ENCODE measurements at places on chromosomes 11 and 22.

- DNase-seq, result no peak
Measured at GRCh38 chr11:6251120-6251733, 8.4 kb upstream of the CCKBR start.

DNA sequence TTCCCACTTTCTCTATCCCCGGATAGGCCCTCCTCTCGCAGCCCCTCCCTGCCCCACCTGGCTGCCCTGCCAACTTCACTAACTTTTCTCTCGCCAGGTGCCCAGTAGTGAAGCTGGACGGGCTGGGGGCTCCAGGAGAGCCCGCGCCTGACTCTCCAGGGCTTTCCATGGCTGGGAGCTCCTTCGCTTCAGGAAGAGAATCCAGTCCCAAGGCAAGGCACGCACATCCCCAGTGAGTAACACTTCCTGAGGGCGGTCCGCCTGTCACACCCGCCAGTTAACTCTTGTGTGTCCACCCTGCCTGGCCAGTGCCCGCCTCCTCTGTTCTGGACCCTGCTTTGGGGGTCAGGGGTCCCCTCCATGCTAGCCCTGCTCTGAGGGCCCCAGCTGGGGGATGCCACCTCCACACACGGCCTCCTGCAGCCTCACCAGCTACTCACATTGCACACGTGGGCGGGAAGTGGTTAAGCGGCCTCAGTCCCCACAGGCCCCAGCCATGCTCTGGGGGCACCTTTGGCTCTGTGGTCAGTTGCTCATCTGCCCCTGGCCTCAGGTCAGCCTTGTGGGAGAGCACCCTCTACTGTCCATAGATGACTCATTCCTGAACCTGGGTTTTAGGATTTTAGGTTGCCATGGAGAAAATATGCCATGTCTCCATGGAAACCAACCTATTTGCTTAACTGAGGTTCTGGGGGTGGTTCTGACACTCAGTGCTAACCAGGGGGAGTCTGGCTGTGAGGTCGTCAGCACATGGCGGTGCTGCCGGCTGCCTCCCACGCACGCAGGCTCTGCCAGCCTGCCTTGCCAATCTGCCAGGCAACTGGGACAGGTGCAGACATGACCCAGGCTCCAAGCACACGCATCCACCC lies at the start of gene RIN1:
TSS of gene RIN1 (minus strand) at position 201 of the 869 bp plus-strand sequence. CDS start at position 169, 32 bp downstream.
- DNase-seq, result no peak

- DNase-seq, result peak; percentile 69
Measured at GRCh38 chr22:22753526-22754267, 109.3 kb downstream of the GGTLC2 start.

DNA sequence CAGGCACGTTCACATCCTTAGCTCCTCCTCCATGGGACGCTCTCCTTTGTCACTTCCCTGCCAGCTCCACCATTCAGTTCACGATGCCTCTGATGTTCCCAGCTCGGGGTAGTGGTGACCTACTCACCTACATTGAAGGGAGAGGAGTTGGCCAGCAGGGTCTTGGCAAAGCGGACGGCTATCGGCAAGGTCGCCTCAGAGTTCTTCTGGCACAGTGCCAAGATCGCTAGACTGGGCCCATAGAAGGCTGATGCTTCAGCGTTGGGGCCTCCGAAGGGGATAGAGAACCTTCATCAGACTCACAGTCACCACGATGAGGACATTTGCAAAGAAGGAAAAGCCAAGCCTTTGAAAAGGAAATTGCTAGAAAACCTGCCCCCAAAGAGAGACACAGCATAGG lies 3.0 kb downstream of the CBLIF start:
- DNase-seq, result no peak

DNA sequence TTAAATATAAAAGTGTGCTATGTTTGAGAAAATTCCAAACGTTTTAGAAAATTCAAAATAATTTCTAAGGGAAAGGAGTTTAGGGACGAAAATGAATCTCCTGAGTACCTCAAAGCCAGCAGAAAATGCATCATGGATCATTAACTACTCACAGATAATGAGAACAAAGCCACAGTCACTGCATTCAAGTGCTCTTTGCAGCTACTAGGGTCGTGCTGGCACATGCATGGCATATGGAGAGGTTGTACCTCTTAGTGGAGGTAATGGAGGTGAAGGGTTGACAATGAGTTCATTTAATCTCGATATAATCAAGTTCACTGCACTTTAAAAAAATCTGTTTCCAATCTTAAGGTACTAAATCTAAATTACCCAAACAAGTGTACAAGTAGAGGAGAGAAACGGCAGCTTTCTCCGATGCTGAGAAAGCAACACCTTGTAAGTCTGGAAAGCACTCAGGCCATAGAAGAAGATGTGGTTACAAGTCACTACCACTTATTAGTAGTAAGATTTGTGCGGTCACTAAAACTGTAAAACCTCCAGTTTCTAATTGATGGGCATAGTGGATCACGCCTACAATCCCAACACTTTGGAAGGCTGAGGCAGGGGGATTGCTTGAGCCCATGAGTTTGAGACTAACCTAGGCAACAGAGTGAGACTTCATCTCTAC lies 261.1 kb upstream of the ANO3 start:
- DNase-seq, result no peak

- DNase-seq, result no peak
Measured at GRCh38 chr11:110903830-110904229, 191.6 kb upstream of the ARHGAP20 start.

GRCh38 chr22:24066865-24067264 lies 55.8 kb downstream of the CABIN1 start:
- DNase-seq, result no peak

GRCh38 chr11:5369789-5370188 lies 13.8 kb upstream of the OR51M1 start:
- DNase-seq, result no peak

GRCh38 chr11:77506857-77507256 lies 33.0 kb upstream of the PAK1 start:
- DNase-seq, result no peak

DNA sequence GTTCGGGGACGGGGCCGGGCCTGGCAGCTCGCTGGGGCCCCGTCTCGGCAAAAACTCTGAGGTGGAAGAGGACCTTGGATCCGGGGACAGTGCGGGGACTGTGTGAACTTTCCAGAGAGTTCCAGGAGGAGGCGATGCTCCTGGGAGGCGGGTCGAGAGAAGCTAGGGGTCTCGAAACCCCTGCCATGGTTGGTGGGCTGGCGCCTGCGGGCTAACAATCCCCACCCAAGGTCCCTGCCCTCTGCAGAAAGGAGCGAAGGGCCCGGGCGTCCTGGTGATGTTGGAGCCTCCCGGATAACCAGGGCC lies 4.7 kb upstream of the GRK2 start:
- no peak for DNase-seq

GRCh38 chr11:106468086-106468485 lies 390.6 kb downstream of the AASDHPPT start:
- no peak for DNase-seq

DNA sequence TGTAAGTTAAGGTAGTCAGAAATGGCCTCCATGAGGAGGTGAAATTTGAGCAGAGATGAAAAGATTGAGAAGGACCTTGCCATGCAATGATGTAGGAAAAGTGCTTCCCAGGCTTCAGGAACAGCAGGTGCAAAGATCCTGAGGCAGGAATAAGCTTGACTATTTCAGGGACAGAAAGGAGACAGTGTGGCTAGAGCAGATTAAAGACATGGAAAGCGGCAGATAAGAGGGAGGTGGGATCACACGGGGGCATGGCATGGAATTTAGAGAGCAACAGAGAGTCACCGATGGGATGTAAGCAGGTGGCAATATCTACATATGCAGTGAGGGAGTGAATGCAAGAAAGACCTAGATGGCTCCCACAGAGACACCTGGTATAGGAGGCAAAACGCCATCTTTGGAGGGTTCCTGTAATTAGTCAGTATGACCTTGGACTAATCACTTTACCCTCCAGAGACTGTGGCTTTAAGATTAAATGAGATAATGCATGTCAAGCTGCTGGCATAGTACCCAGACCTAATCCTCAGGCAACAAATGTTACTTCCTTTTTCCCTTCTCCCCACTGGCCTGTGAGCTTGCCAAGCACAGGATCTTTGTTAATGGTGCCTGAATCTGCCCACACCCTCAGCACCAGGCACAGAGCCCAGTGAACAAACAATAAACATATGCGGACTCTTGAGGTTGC lies 24.6 kb upstream of the ACER3 start:
- DNase-seq, result no peak

DNA sequence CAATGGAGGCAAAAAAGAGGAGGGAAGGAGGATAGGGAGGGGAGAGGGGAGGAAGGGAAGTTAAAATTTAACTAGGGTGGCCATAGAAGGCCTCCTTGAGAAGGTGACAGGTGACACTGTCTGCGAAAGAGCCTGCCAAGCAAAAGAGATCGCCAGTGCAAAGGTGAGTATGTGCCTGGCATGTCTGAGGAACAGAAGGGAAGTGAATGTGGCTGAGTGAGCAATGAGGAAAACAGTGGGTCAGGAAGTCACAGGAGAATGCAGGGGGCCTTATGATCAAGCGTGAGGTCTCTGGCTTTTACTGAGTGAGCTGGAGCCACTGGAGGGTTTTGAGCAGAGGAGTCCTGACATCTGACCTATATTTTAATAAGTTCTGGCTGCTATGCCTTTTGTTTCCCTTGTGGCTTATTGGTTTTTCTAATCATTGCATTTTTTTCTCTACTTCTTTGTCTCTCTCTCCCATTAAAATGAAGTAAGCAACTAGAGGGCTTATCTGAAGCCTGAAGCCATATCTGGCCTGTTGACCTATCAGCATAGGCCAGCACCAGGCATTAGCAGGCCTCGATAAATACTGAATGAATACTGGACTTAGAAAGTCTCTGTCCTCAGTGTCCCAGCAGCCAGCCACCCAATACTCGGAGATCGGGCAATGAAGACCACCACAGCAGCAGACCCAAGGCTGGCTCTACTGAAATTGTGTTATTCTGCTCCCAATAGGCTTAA lies 5.6 kb downstream of the AP1B1 start:
- no peak for DNase-seq

DNA sequence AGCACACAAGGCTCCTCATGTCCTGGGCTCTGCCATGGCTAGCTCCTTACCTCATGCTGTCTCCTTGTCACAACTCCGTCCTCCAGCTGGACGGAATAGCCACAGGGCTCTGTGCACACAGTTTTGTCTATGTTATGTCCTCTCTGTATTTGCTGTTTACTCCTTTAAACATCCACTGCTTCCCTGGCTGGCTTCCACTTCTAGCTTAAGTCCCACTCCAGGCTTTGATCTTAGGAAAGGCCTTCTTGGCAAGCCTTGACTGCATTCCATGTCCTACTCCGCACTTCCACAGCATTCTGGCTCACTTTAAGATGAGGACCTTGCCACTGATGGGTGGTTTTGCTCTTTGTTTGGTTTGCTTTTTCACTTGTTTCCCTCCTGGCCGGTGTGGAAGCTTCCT lies 22.9 kb upstream of the ROBO3 start:
- no peak for DNase-seq

DNA sequence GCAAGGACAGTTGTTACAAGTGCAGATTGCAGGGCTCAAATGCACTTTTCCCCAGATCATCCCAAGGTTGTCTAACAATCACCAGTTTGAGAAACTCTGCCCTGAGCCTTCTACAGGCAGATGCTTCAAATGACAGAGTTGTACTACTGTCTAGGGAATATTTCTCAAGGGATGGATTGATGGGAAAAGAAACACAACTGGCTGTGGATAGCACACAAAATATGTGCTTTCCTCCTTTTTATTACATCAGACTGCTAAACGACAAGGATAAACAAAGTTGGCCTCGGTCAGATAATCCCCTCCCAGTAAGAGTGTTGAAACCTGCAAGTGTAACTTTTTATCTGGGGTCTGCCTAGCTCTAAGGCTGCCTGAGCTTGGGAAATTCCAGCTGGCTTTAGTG lies 46.6 kb upstream of the SORL1-AS1 start:
- DNase-seq, result no peak

DNA sequence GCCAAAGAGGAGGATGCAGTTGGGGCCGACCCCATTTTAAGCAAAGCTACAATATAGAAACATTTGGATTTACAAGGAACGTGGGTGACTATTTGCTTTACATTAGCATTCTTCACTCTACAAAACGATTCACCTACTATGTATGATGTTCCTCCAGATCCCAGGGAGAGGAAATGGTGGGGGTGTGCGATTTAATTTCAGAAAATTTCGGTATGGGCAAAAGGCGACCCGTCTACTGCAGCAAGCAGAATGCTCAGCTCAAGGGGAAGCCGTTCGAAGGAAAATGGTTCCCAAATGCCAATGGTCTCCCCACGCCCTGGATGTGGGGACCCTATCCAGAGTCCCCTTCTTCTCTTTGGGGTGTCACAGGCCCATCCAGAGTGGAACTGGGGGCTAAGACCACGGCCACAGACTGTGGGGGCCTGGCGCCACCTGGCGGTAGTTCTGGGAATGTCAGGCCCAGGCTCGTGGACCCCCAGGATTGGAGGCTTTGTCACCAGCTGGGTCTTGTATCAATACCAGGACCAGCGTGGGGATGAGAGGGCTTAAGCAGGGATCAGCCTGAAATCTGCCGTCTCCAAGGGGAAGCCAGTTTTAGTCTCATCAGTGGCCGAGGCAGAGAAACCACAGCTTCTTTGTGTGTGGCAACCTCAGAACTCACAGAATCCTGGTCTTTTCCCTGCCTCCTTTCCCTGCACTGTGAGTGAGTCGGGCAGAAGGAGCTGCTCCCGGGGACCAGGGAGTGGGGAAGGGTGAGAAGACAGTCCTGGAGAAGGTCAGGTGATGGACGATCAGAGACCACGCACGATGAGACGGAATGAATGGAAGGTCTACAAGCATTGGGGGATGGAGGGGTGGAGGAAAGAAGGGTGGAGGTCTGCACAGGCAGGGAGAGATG lies 8.4 kb downstream of the LRRC10B start:
- DNase-seq, result peak; percentile 39

DNA sequence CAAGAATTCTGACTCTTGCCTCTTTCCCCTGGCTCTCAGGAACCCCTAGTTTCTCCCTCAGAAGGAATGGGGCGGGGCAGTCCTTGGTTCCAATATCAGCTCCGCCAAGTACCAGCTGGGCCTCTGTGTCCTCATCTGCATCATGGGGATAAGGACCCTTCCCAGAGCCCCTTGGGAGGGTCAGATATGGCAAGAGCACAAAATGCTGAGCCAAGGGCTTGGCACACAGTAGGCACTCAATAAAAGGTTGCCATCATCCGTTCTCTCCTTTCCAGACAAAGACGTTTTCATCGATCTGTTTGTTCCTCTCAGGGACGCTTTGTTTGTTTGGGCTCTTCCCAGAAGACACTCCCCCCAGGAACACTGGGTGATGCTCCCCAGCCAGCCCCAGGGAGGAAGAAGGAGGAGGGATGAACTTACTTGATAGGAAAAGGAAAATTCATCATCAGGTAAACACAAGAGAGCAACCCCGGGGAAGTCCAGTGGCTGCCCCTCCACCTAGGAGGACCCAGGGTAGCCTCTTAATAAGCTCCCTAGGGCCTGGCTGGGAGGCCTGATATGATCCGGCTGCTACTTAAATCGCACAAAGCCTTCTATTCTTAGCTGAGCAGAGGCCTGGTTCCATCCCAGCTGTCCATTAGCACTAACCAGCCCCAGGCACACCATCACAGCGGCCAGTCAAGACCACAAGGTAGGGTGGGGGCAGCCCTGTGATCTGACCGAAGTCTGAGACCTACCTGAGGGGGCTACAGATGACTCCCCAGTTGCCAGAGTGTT lies 19.6 kb downstream of the GDPD5 start:
- no peak for DNase-seq

GRCh38 chr22:26770624-26771023 lies 113.2 kb downstream of the MIAT start:
- no peak for DNase-seq

- DNase-seq, result no peak
Measured at GRCh38 chr22:23772649-23773473, at the start of gene MMP11. Gene MMP11, plus strand, starts transcription at chr22:23772849. Its CDS starts 22 bp downstream, at chr22:23772871.

- no peak for DNase-seq
Measured at GRCh38 chr11:121372028-121372427, 79.5 kb downstream of the SC5D start.
